Stimulated activated CD4-positive, alpha-beta T cell treated with anti-CD3 and anti-CD28 coated beads, Interleukin-1b, Interleukin-23, amount 100 ng/mL, for 4 hours (primary cell): ENCODE measurements at places on chromosomes 2 and 18.
A peak's percentile ranks its signal among the peaks of the same experiment; 100 is the strongest.

DNA sequence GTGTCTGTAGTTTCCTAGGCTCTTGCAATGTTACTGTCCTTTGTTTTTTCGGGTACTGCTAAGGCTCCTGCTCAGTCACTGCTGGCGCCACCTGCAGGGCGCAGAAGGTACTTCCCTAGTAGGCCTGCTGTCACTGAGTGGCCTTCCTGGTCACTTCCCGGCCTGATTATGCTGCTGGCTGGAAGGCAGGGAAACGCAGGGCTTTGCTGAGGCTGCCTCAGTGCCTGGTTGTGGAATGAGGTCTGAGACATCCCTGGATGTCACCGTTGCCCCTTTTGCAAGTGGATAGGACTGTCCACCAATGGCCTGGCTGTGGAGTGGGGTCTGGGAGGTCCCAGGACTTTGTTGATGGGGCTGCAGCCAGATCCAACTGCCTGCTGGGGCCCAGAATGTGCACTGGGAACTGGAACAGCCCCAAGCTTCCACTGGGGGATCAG is 13.1 kb downstream of the DAW1 start:
- peak; percentile 17 for DNase-seq

GRCh38 chr2:200677721-200678532 is 92.1 kb downstream of the AOX1 start:
- no peak for DNase-seq

GRCh38 chr18:37578182-37578678 is 12.6 kb upstream of the CELF4 start:
- no peak for DNase-seq

- peak; percentile 4 for DNase-seq
Measured at GRCh38 chr2:147845411-147845971, 662 bp downstream of the ACVR2A start.

DNA sequence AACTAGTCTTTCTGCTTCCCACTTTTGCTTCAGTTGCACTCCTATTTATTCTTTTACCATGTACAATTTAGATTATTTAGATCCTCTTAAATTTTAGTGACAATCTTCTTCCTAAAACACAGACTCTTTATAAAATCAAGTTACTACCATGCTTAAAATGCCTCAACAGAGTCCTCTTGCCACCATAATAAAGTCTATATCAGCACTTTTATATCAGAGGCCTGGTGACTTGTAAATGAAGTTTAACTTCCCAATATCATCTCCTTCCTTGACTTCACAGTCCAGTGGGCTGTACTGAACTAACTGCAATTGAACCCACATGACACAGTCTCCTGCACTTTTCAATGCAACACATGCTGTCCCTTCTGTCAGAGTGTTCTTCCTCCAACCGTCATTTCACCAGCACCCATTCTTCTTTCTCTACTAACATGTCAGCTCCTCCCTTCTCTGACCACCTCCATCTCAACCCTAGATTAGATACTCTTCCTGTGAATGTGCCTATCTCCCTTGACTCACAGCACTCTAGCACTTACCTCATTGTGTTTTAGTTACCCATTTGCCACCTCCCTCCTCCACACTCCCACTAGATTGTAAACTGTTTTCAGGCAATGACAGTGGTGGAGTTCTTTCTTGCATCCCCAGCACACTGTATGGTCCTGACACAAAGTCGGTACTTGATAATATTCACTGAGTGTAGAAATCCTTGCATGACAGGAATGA is 414.9 kb downstream of the SATB2 start:
- no peak for DNase-seq

DNA sequence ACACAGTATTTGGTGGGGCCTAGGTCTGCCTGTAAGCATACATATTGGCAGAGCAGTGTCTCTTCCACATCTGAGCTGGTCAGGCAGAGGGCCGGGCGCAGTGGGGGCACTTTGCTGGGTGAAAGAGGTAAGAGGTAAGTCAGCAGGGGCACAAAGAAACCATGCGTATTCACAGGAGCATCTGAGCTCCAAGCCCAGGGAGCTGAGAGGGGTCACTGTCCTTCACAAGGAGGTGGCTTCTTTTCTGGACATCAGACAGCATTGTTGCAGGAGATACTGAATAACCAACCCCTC is 201.7 kb downstream of the AGAP1 start:
- no peak for DNase-seq
